Regular cardiac myocyte (primary cell): ENCODE measurements at places on chromosomes 6 and 20. TPM values are rescaled to one million over a fixed set of nuclear protein-coding genes. Genes with fewer than 3 reads are reported as not detected.

TFAP2A gene
- total RNA-seq = 0.85 TPM in 1 of 2 replicates, not detected in the other

PRDM1 gene
- total RNA-seq = 0.58 and 2.0 TPM in 2 replicates

DAAM2 gene
- total RNA-seq = 36.9 and 37.4 TPM in 2 replicates

CYP39A1 gene
- total RNA-seq = under 0.01 and 1.1 TPM in 2 replicates

SIM1 gene
- total RNA-seq = under 0.01 and 1.9 TPM in 2 replicates

PSMB9 gene
- total RNA-seq = 35.2 and 52.9 TPM in 2 replicates
